ENCODE measurements at places on chromosomes 6 and 20.

GRCh38 chr6:75283907-75284631 is 523 bp downstream of the TMEM30A start:
- peak overlapping the region; percentile 78 for H3K4me3 ChIP-seq
- peaks cover 25% of the 10 kb centered on the region for H3K4me1 ChIP-seq
- peak overlapping the region; percentile 95 for H3K27ac ChIP-seq
- no peak for DNase-seq
- H3K27me3 ChIP-seq, result no peaks in the 10 kb centered on the region
- no peaks in the 10 kb centered on the region for H3K36me3 ChIP-seq

- DNase-seq, result peak; percentile 26
- peaks cover 2% of the 10 kb centered on the region for H3K4me1 ChIP-seq
- no peak overlapping the region for H3K27ac ChIP-seq
- H3K4me3 ChIP-seq, result no peak overlapping the region
- H3K27me3 ChIP-seq, result no peaks in the 10 kb centered on the region
Observed at GRCh38 chr6:44925100-44925739, 402.9 kb upstream of the RUNX2 start.

DNA sequence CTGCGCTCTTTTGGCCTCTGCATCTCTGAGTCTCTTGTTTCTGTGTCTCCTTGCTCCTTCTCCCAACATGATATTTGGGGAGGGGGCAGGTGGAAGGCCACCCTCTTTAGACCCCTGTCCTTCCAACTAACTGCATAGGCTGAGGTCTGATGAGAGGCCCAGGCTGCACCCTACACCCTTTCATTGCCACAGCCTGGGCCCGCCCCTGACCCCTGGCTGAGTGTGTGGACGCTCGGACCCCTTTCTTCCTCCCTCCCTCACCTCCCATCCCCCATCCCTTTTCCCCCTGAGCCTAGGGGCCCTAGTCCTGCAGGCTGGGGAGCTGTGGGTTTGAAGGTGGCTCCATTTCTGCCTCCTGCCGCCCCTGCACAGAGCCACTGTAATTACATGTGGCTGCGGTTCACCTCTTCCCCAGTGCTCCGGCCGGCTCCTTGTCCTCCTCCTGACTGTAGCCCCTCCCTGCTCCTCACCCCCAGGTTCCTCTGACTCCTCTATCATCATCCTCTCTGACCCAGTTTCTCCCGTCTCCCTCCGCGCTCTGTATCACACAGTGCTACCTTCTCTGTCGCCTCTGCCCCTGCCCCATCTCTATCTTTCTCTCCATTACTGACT is 6.8 kb downstream of the MDFI start:
- peaks cover 6% of the 10 kb centered on the region for H3K36me3 ChIP-seq
- H3K4me3 ChIP-seq, result no peak overlapping the region
- no peak overlapping the region for H3K27ac ChIP-seq
- H3K27me3 ChIP-seq, result no peaks in the 10 kb centered on the region
- DNase-seq, result no peak
- H3K4me1 ChIP-seq, result no peaks in the 10 kb centered on the region

DNA sequence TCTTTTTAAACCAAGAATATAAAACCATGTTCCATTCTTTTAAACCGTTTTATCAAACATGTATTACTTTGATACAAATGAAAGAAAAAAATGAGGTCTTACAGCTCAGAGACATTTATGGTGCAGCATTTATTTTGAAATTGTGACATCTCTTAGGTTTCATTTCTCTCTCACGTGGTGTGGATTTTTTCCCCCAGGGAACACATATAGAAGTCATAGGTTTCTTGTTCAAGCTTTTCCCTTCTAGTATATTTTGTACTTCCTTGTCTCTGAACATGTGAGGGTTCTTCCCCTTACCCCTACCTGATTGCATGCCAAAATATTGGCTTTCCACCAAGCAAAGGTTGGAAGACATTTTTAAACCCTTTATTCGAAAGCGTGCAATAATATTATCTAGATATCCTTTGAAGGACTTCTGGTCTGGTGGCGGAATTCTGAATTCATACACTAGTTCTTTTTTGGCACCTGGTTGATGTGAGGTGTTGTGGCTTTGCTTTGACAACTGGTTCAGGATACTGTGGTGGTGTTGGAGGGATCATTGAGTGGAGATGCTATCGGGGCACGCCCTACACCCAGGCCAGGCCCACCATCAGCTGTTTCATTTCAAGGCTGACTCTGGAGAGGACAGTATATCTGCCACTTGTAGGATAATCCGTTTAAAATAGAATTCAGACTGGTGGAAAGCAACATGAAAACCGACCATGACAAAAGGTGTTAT is 5.6 kb upstream of the FAM50B start:
- H3K4me3 ChIP-seq, result no peak overlapping the region
- no peak for DNase-seq
- no peaks in the 10 kb centered on the region for H3K27me3 ChIP-seq

DNA sequence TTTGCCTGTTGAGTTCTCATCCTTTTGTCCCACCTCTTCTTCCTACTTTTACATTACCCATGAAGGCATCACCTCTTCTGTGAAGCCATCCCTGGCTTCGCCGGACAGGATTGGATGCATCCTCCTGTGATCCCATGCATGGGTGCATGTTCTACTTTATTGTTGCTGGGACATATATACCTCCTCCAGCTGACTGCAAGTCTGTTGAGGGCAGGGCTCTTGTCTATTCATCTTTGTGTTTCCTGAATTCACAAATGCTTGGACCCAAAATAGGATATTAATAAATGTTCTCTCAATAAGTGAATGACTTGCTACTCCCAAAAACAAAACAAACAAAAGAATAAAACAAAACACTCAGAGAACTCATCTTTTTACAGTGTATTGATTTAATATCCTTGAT is 5.1 kb downstream of the MYB start:
- no peak for DNase-seq
- H3K4me3 ChIP-seq, result no peak overlapping the region
- no peak overlapping the region for H3K27ac ChIP-seq
- no peaks in the 10 kb centered on the region for H3K36me3 ChIP-seq
- peaks cover 34% of the 10 kb centered on the region for H3K4me1 ChIP-seq

Data from left lung (tissue), 14 donors.